Activated T-helper 1 cell treated with anti-CD3 and anti-CD28 coated beads, Interleukin-12 subunit alpha, Interleukin-12 subunit beta, Interleukin-2, Interleukin-4 antibody, amounts not matched to agents 30 ng/mL and 10 ng/mL and 1 ng/mL, durations not matched to agents 14 hours and 24 hours and 36 hours (primary cell): ENCODE measurements at places on chromosomes 2 and 18.
A peak's percentile ranks its signal among the peaks of the same experiment; 100 is the strongest.

GRCh38 chr18:44848644-44849335, 168.1 kb downstream of the SETBP1 start:
- H3K4me3 ChIP-seq = no peak overlapping the region
- peaks cover 4% of the 10 kb centered on the region for H3K27me3 ChIP-seq
- no peak overlapping the region for H3K27ac ChIP-seq
- H3K4me1 ChIP-seq = peaks cover 6% of the 10 kb centered on the region
- DNase-seq = no peak

DNA sequence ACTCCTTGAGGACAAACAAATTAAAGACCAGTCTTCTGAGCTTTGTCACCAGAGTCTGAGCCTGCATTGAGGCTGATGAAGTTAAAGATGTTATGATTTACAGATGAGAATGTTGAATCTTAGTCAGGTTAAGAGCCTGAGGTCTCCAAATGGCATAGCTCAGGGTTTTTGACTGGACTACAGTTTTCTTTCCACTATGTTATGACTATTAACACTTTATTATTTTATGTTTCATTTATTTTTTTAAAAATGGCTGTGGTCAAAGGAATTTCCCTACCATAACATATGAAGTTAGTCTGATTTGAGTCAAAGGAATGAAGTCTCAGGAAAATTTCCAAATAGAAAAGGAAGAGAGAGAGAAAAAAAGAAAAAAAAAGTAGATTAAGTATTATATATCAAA, 39.7 kb upstream of the CWC22 start:
- no peak overlapping the region for H3K4me3 ChIP-seq
- no peak overlapping the region for H3K27ac ChIP-seq
- no peaks in the 10 kb centered on the region for H3K36me3 ChIP-seq
- peaks cover 15% of the 10 kb centered on the region for H3K27me3 ChIP-seq
- no peaks in the 10 kb centered on the region for H3K4me1 ChIP-seq

- H3K27me3 ChIP-seq = peaks cover 15% of the 10 kb centered on the region
- no peak overlapping the region for H3K27ac ChIP-seq
- no peak for DNase-seq
- H3K4me1 ChIP-seq = peaks cover 18% of the 10 kb centered on the region
Measured at GRCh38 chr2:231604101-231604684, 11.5 kb downstream of the TEX44 start.

DNA sequence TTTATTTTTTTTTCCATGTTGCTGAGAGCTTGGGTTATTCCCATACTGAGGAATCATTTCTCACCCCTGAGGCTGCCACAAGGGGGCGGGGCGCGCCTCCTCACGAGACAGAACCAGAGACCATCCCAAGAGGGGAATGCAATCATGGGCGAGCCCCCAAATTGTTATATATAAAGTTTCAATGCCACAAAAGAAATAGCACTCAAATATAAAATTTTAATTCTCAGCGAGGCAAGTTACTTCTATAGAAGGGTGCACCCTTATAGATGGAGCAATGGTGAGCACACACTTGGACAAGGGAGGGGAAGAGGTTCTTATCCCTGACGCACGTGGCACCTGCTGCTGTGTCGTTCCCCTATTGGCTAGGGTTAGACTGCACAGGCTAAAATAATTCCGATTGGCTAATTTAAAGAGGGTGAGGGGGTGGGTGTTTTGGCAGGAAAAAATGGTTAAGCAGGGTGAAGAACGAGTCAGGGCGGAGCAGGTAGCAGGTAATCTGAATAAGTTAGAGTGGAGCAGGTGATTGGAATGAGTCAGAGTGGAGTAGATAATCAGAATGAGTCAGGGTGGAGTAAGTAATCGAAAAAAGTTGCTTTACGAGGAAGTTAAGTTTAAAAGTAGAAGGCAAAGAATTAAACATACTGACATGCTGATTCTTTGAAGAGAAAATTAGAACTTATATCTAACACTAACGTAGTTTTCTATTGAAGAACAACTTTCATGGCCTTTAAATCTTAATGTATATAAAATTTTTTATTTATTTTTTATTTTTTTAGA, 177.5 kb downstream of the MTCL1 start:
- H3K36me3 ChIP-seq = no peaks in the 10 kb centered on the region
- DNase-seq = no peak
- no peaks in the 10 kb centered on the region for H3K4me1 ChIP-seq

GRCh38 chr2:84959095-84959565, 11.8 kb upstream of the KCMF1 start:
- peaks cover 33% of the 10 kb centered on the region for H3K4me1 ChIP-seq
- no peak for DNase-seq
- no peak overlapping the region for H3K4me3 ChIP-seq
- no peaks in the 10 kb centered on the region for H3K27me3 ChIP-seq
- peaks cover 36% of the 10 kb centered on the region for H3K36me3 ChIP-seq

DNA sequence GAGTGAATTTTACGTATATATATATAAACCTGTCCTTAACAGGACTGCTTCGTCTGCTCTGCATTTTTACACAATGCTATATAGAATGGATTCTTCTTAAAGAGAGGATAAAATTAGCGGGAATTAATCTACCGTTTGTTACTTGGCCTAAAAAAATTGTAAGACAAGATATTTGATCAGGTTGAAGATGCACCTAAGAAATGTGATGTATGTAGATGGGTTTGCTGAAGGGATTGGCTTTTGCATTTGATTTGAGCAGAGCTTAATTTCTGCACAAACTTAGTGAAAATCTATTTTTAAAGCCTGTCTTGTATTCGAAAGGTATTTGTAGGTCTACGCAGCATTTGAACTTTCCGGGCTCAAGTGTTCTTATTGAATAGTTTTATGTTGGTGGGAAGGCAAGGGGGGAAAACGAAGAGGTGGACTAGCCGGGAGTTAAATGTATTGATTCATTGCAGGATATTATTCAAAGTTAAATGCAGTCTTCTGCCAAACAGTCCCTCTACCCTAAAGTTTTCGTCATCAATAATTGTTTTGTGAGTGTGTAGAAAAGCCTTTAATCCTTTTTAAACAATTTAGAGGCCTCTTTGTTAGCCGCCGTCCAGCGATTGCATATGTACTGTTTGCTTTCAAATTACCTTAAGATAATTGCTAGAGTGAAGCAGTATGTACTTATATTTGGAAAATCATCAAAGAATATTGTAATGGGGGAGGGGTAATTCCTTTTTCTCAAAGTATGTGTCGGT, 1.2 kb downstream of the PPP1CB start:
- no peaks in the 10 kb centered on the region for H3K27me3 ChIP-seq
- H3K36me3 ChIP-seq = peaks cover 25% of the 10 kb centered on the region
- peak overlapping the region; percentile 95 for H3K4me3 ChIP-seq
- H3K4me1 ChIP-seq = peaks cover 70% of the 10 kb centered on the region
- H3K27ac ChIP-seq = peak overlapping the region; percentile 90

DNA sequence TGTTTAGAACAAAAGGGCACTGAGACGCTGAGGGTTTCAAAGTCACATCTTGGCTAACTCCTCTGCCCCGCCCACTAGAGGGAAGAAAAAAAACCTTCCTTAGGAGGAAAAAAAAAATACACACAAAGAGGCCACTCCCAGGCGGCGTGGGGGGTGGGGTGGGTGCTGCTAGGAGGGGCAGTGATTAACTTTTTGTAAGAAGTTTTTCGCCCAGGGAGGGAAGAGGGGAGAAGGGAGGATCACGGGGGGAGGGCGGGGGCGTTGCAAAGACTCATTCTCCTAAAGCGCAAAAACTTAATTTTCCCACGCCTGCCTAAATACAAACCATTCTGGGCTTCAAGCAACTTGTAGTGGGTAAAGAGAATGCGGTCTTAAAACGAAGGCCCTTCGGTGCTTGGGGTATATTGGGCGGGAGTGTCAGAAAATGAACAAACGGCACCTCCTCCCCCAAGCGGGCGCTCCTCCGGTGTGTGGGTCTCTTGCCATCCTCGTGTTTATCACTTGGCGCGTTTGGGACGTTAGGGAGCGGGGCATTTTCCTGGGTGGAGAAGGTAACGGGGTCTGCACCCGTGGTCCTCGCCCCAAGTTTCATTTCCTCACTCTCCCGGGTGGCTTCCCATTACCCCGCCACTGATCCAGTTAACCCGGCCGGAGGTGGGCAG, 1.7 kb downstream of the CXCR4 start:
- H3K4me3 ChIP-seq = peak overlapping the region; percentile 97
- DNase-seq = peak; percentile 59
- H3K36me3 ChIP-seq = peaks cover 37% of the 10 kb centered on the region
- H3K4me1 ChIP-seq = peaks cover 64% of the 10 kb centered on the region
- H3K27me3 ChIP-seq = peaks cover 14% of the 10 kb centered on the region

DNA sequence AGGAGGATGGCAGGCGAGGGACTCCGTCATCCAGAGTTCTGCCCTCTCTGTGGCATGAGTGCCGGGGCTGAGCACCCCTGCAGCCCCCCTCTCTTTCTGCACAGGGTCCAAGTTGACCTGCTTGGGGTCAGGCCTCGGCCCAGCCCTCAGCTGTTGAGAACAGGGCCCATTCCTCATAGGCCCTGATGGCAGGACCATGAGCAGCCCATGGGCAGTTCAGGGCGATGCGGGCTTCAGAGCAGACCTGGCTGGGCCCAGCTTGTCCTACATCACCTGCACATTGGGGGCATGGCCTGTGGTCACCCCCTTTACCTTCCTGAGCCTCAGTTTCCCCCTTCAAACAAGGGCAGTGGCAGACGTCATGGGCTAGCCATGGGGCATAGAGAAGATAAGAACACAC, 238.1 kb downstream of the SEPTIN10 start:
- peaks cover 2% of the 10 kb centered on the region for H3K27me3 ChIP-seq
- no peak overlapping the region for H3K4me3 ChIP-seq
- H3K4me1 ChIP-seq = no peaks in the 10 kb centered on the region
- DNase-seq = no peak

DNA sequence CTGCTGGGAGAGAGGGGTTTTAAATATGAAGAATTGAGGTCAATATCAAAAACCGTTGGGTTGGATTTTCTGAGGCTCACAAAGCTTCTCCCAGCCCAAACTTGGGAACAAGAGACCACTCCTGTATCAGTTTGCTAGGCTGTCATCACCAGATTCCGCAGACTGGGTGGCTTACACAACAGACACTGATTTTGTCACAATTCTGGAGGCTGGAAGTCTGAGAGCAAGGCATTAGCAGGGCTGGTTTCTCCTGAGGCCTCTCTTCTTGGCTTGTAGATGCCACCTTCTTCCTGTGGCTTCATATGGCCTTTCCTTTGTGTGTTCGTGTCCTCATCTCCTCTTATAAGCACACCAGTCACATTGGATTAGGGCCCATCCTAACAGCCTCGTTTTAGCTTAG, 122.9 kb upstream of the COPS8 start:
- H3K4me1 ChIP-seq = peaks cover 8% of the 10 kb centered on the region
- H3K36me3 ChIP-seq = no peaks in the 10 kb centered on the region

- H3K4me1 ChIP-seq = no peaks in the 10 kb centered on the region
- no peak for DNase-seq
- H3K27ac ChIP-seq = no peak overlapping the region
- peaks cover 3% of the 10 kb centered on the region for H3K27me3 ChIP-seq
- no peak overlapping the region for H3K4me3 ChIP-seq
Measured at GRCh38 chr2:204683384-204683783, 138.1 kb downstream of the PARD3B start.

GRCh38 chr2:67585400-67585799, 188.3 kb downstream of the ETAA1 start:
- DNase-seq = no peak
- no peaks in the 10 kb centered on the region for H3K4me1 ChIP-seq
- H3K27me3 ChIP-seq = no peaks in the 10 kb centered on the region
- no peak overlapping the region for H3K4me3 ChIP-seq

DNA sequence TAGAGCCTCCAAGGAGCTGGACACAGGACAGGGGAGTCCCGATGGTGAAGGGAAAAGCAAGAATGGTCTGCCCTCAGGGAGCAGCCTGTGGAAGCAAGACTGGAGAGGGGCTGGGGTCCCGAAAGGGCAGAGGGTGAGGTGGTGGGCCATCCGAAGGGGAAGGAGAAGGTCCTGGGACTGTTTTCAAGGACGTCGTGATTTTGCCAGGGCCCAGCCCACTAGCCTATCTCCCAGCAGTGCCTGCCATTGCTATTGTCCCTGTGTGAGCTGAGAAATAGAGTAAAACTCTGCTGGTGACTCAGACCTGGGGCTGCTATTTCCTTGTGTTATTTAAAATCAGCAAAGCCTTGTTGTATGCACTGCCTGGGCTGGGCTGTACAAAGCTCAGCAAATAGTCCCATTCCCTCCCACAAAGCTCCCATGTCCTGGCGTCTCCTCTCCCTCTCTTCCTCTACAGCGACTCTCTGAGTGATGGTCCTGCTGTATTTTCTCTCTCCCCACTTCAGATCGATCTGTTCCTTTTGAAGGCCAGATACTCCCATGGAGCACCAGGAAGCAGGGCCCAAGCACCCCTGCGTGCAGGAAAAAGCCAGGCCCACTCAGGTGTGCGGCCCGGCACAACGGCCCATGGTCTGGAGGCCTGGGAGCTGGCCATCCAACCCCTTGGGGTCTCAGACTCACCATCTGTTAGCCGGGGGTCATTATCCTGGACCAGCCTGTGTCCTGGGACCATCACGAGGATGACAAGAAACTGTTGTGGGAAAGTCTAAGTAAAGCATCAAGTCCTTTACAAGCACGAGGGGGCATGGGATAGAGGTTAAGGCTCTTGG, 65.0 kb upstream of the OTOF start:
- peaks cover 17% of the 10 kb centered on the region for H3K27me3 ChIP-seq
- H3K4me3 ChIP-seq = no peak overlapping the region

GRCh38 chr2:28011322-28011737, 120.8 kb downstream of the BABAM2 start:
- no peaks in the 10 kb centered on the region for H3K27me3 ChIP-seq
- no peaks in the 10 kb centered on the region for H3K4me1 ChIP-seq
- H3K4me3 ChIP-seq = no peak overlapping the region
- peaks cover 5% of the 10 kb centered on the region for H3K36me3 ChIP-seq

DNA sequence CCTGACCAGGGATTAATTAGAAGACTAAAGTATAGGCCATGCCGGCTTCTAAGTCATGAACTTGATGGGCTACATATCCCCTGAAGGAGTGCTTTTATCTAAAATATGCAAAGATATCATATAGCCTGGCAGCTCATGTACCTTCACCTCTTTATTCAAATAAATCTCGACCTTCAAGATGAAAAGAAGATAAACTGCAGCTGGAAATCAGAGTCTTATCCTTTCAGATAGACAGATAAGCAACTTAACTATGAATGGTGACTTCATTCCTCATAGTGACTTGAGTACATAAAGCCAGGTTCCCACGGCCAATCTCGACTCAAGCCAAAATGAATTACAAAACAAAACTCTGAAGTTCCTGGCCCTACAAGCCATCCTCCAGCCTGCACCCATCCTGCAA, 165.3 kb upstream of the KLHL29 start:
- H3K27ac ChIP-seq = no peak overlapping the region
- peaks cover 2% of the 10 kb centered on the region for H3K27me3 ChIP-seq
- H3K4me1 ChIP-seq = no peaks in the 10 kb centered on the region
- DNase-seq = no peak

DNA sequence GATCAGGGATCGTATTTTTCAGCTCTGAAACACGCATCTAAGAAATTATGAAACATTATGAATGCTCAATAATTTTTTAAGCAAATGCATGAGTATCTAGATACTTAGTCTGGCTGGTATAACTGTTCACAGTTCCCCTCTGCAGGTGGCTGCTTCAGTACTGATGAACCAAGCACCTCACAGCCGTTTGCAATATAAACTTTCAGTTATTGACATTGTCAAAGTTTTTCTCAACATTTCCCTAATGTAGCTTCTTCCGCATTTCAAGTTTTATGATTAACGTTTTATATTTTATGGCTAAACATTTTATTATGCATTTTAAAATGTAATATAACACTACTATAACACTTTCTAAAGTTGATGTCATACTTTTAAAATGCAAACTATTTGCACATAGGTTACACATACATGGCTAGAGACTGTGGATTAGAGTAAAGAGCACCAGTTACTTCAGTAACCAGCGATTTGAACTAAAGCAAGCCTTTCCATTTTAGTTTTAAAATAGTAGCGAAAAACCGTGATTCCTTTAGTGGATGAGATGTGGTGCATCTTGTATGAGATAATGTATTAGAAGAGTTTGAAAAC, 495.4 kb downstream of the XIRP2 start:
- H3K36me3 ChIP-seq = no peaks in the 10 kb centered on the region
- peaks cover 2% of the 10 kb centered on the region for H3K27me3 ChIP-seq
- no peak for DNase-seq
- H3K4me3 ChIP-seq = no peak overlapping the region
